ENCODE measurements at places on chromosomes 13 and 19.

DNA sequence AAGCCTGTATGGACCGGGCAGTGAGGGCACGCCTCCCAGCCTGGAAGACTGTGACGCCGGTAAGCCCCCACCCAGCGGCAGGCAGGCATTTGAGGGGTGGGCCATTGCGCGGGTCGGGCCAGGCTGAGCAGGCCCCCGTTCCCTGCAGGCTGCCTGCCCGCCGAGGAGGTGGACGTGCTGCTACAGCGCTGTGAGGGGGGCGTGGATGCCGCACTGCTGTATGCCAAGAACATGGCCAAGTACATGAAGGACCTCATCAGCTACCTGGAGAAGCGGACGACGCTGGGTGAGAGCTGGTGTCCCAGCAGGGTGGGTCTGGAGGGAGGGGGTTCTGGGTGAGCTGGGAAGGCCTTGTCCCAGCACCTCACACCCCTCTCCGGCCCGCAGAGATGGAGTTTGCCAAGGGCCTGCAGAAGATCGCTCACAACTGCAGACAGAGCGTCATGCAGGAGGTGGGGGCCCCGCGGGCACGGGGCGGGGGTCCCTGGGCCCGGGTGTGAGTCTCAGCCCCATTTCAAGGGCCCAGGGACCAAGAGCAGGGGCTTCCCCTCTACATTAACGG is 7.1 kb downstream of the ARHGAP45 start:
- DNase-seq, result no peak

DNA sequence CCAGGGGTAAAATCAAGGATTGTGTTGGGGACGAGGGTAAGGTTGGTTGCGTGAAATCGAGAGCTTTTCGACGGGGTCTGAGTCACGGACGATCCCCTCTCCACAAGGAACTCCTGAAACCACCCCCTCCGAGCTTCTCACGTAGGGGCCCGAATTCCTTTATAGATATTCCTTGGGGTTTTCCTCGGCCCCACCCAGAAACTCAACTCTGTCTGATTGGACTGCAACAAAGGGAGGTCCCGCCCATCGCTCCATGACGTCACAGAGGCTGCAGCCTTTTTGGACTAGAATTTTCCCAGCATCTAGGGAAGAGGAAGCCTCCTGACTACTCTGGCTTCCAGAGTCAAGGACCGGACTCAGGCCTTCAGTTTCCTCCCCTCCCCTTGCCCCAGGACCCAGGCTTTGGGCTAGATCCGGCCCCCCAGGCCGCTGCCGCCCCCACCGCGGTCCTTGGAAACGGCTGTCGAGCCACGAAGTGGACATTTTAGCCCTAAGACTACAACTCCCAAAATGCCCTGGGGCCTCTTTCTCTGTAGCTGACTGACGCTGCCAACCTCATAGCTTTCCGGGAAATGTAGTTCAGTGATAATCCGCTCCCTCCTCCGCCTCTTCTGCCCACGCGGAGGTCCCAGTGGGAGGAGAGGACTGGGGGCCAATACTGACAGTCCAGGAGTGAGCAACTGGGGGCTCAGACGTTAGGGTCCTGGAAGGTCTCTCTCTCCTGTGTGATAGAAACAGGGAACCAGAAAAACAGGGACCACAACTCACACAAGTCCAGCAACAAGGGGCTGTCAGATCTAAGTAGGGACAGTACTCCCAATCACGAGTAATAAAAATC is at the start of gene IZUMO1:
TSS of gene IZUMO1 (minus strand) at position 172 of the 838 bp plus-strand sequence. CDS start 1,050 bp downstream, outside the sequence.
- no peak for DNase-seq

- no peak for DNase-seq
These were observed 53.2 kb upstream of the EEF1AKMT1 start for GRCh38 chr13:20826843-20827560.

DNA sequence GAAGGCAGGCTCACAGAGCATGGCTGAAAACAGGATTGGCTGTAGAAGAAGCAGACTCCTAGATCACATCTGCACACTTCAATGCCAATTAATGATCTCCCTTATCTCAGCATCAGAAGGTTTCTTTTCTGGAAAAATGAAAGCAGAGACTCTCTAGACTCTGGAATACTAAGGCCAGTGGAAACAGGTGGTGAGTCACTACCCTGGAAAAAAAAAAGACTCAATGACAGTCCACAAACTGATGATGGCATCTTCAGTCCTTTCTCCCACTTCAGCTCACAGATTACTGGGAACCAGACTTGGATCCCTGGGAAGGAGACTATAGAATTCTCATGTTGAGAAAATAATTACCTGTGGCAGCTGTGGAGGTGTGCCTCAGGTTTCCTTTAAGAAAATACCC is 47.5 kb upstream of the MBNL2 start:
- no peak for DNase-seq

GRCh38 chr13:114200399-114200911 is 21.4 kb downstream of the CFAP97D2 start:
- no peak for DNase-seq

DNA sequence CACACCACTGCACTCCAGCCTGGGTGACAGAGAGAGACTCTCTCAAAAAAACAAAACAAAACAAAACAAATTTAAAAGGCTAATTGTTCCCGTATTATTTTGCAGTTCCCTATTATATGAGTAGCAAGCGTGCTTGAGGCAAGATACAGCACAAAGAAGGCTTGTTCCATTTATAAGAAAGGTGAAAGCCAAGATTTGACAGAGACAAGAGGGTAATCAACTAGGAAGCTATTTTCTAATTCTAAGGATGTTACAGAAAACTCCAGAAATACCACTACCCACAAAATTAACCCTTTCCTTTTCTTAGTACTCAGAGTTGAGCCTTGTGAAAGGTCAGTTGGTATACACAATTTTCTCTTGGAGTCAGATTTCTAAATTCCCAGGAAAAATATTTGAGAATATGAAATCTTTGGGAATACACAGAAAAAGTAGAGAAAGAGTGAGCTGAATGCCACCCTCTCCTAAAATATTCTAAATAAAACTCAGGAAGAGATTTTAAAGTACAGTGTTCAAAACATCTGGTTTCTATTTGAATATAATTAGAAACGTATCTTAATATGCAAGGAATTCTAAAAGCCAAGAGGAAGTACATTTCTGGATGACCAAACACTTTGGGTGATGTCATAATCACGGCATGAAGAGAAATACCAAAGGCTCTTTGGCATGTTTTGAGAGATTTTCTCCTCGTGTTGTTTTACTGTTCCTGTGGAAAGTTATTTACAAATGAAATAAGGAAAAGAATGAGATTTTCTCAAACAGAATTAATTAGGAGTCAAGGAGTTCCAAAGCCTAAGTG is 63.0 kb upstream of the FLT1 start:
- no peak for DNase-seq

GRCh38 chr19:1312767-1313694 is 27.4 kb downstream of the EFNA2 start:
- no peak for DNase-seq

DNA sequence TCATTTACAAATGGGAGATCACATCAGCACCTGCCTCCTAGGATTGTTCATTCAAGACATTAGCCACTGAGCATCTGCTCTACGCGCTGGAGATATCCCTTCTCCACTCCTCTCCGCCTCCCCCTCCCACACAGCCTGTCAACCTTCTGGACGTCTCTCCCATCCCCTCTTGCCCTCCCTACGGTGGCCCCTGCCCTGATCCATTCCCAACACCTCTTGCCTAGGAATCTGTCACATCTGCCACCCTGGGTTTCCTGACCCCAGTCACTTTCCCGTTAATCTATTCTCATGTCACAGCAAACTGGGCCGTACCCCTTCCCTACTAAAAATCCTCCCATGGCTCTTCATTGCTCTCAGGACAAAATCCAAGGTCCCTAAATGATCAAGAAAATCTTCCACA is 10.3 kb downstream of the DYRK1B start:
- DNase-seq, result peak; percentile 44

DNA sequence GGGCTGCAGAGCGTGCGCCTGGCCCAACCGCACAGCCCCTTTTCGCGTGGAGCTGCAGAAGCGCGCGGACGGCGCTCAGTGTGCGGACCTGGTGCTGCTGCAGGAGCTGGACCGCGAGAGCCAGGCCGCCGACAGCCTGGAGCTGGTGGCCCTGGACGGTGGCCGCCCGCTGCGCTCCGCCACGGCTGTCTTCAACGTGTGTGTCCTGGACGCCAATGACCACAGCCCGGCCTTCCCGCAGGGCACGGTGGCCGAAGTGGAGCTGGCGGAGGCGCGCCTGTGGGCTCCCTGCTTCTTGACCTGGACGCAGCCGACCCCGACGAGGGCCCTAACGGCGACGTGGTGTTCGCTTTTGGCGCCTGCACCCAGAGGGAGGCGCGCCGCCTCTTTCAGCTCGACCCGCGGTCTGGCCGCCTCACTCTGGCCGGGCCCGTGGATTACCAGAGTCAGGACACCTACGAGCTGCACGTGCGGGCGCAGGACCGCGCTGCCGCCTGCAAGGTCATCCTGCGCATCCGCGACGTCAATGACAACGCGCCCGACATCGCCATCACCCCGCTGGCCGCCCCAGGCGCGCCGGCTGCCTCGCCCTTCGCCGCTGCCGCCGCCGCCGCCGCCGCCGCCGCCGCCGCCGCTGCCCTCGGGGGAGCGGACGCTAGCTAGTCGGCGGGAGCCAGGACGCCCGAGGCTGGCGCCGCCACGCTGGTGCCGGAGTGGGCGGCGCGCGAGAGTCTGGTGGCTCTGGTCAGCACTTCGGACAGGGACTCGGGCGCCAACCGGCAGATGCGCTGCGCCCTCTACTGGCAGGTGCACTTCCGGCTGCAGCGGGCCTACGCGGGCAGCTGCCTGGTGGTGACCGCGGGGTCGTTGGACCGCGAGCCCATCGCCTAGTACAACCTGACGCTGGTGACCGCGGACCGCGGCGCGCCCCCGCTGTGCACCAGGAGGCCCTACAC is 172.2 kb downstream of the OLFM4 start:
- no peak for DNase-seq

DNA sequence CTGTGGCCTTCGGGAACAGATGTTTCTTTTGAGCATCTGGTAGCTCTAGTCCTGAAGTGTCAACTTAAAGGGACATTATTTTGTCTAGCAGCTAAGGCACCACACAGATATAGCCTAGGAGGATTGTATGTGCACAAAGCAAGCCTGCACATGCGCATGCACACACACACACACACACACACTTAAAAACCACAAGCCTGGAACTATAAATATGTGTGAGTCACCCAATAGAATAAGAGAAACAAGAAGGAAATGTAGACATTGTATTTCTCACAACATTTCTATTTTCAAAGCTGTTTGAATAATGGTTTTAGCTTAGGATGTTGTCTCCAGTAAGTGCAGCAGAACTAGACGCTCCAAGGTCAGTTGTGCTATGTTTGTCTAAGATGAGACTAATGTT is 516.5 kb downstream of the SUCLA2 start:
- DNase-seq, result peak; percentile 1

- no peak for DNase-seq
These were observed 2.4 kb downstream of the IL27RA start for GRCh38 chr19:14033946-14034345.

- DNase-seq, result peak; percentile 58
These were observed 115.8 kb upstream of the TMTC4 start for GRCh38 chr13:100790405-100790804.

GRCh38 chr19:33745297-33745696 is 51.4 kb upstream of the KCTD15 start:
- DNase-seq, result no peak

GRCh38 chr19:44943801-44944249 is 1.8 kb downstream of the APOC4 start:
- DNase-seq, result no peak

- DNase-seq, result no peak
These were observed 7.4 kb upstream of the IGFL1 start for GRCh38 chr19:46221981-46222610.

DNA sequence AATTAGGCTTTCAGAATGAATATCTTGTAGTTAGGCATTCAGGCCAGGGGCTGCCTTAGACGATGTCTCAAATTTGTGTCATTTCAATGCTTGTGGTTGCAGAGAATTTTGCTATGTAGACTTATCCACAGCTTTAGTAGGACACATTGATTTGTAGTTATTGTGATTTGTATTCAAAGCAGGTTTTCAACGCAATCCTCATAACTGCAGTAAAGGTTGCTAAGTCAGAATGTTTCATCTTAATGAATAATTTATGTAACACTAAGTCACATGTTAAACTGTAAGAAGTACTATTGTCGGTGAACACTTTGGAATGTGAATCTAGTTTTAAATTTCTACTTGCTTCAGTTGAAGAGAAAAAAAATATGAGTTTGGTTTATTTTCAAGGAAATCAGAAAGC is 1117.2 kb upstream of the SPRY2 start:
- DNase-seq, result no peak

- peak; percentile 25 for DNase-seq
These were observed 450.8 kb downstream of the DCT start for GRCh38 chr13:94028650-94029049.

GRCh38 chr13:51998723-51999509 is 12.3 kb downstream of the ATP7B start:
- no peak for DNase-seq

DNA sequence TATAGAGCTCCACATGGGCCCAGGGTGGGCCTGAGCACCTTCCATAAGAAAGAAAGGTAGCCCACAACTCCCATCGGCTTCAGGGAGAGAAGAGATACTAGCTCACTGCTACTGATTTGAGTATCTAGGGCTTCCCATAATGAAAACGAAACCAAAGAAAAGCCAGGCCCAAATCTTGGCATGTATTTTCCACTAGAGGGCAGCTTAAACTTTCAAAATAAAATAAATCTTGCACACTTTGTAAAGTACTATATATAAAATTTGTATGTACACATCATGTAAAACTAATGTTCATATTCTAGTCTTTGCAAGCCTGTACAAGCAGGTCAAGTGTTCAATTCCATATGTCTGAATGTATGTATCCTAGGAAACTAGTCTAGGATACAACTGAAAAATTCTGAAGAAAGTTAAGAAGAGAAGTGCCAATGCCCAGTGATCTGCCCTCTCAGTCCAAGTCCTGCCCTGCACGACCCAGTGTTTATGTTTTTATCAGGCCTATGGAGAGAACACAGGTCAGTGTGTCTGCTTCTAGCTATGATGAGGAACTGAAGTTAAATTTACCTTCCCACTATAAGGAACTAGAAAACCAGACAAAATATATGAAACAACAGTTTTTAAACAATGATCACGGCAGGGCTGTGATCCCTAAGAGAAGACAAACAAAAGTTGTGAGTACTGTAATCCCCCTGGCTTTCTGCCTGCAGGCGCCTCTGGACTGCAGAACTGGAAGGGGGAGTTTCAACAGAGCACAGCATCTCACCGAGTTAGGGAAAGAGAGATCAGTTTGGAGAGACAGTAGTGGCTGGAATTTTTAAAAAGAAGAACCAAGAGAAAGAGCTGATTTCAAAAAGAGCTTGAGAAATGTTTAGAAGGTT is 475.7 kb downstream of the UQCRFS1 start:
- DNase-seq, result peak; percentile 13
